ENCODE measurements at places on chromosomes 5 and 9.

DNA sequence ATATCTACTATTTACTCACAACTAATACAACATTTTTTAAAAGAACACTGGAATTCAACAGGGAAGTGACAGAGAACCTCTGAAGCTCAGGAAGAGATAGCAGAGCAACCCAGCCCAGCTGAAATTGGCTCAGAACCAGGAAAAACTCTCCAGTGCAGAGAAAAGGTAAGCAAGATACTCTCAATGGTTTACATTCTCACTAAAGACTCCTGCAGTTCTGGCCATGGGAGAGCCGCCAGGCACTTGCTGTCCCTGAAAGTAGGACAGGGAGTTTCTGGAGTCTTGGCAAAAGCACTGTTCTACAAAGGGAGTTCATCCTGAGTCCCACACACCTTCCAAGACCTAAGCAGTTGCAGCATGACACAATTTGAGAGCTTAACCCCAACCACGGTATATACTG lies 330.8 kb downstream of the TRIM36 start:
- H3K36me3 ChIP-seq = no peaks in the 10 kb centered on the region
- no peaks in the 10 kb centered on the region for H3K4me1 ChIP-seq
- H3K4me3 ChIP-seq = no peak overlapping the region
- DNase-seq = no peak

- no peak overlapping the region for H3K4me3 ChIP-seq
- H3K27ac ChIP-seq = no peak overlapping the region
- no peak for DNase-seq
- no peaks in the 10 kb centered on the region for H3K4me1 ChIP-seq
- peaks cover 70% of the 10 kb centered on the region for H3K27me3 ChIP-seq
These were observed 110.4 kb downstream of the LIFR start for GRCh38 chr5:38446029-38446522.

- no peak overlapping the region for H3K4me3 ChIP-seq
- DNase-seq = no peak
- peaks cover 6% of the 10 kb centered on the region for H3K4me1 ChIP-seq
- no peak overlapping the region for H3K27ac ChIP-seq
- H3K27me3 ChIP-seq = no peaks in the 10 kb centered on the region
These were observed 56.1 kb downstream of the UBAP2 start for GRCh38 chr9:33992632-33993031.

DNA sequence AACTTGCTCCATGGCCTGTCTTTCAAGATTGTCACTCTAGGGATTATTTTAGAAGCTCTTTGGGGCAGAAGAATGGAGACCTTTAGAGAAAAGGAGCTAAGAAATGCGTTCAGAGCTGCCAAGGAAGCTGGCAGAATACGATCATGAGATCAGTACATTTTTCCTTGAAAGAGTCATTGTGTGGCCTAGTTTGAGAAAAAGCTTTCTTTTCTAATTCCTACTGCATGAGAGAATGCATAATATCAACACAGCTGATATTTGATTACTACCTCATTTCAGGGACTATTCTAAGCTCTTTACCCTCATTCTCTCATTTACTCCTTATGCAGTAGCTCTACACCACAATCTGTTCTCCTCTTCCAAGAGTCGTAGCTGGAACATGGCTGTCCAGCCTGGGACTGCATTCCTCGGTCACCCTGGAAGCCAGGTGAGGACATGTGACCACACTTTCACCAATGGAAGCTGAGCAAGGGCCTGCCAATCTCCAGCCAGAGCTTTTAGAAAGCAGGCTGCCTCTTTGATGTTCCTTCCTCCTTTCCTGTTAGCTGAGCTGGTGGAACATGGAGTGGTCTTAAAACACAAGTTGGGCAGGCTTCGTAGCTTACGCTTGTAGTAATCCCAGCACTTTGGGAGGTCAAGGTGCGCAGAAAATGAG lies 99.3 kb upstream of the LHFPL2 start:
- DNase-seq = no peak
- H3K27me3 ChIP-seq = no peaks in the 10 kb centered on the region
- no peak overlapping the region for H3K27ac ChIP-seq
- no peaks in the 10 kb centered on the region for H3K36me3 ChIP-seq
- H3K4me3 ChIP-seq = no peak overlapping the region

DNA sequence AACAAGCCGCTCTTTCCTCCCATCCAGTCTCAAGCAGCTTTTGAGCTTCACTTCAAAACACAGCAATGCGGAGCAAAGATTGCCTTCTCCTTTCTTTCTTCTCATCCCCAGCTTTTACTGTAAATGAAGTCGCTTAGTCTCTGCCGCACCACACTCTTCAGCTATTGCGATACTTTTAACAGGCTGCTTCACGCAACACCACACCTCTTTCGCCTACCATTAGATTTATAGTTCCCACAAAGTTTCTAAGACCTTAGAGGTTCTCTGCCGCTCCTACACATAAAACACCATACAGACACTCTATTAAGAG lies 711 bp downstream of the PGGT1B start:
- no peak for DNase-seq
- H3K4me1 ChIP-seq = peaks cover 53% of the 10 kb centered on the region
- peak overlapping the region; percentile 99 for H3K4me3 ChIP-seq
- H3K36me3 ChIP-seq = peaks cover 27% of the 10 kb centered on the region
- peak overlapping the region; percentile 96 for H3K27ac ChIP-seq

GRCh38 chr9:123063177-123063598 lies 29.7 kb downstream of the GPR21 start:
- DNase-seq = no peak
- no peaks in the 10 kb centered on the region for H3K4me1 ChIP-seq
- no peak overlapping the region for H3K27ac ChIP-seq
- H3K36me3 ChIP-seq = peaks cover 47% of the 10 kb centered on the region

DNA sequence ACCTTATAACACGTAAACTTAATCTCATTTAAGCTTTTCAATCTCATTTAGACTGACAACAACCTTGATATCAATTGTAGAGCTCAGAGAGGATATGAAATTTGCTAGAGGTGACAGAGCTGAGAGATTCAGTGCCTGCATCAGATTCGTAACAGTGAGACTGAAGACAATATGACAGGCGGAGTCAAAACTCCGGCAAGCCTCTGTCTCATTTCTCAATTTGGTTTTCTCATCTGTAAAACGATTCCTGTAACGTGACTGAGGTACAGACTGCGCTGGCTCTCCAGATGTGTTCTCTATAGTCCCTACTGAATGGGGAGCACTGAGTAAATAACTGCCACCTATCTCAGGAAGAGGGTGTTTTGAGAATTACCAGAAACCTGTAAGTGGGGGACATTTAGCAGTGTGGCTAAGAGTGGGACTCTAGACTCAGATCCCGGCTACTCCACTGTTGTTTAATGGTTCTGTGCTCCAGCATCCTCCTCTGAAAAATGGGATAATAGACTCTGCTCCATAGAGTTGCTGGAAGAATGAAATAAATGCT lies 3.0 kb upstream of the MCIDAS start:
- no peak for DNase-seq
- H3K27ac ChIP-seq = no peak overlapping the region
- no peaks in the 10 kb centered on the region for H3K36me3 ChIP-seq
- H3K4me1 ChIP-seq = peaks cover 43% of the 10 kb centered on the region
- no peak overlapping the region for H3K4me3 ChIP-seq
- H3K27me3 ChIP-seq = peaks cover 72% of the 10 kb centered on the region

- no peaks in the 10 kb centered on the region for H3K36me3 ChIP-seq
- no peak overlapping the region for H3K4me3 ChIP-seq
- peaks cover 18% of the 10 kb centered on the region for H3K4me1 ChIP-seq
- no peak overlapping the region for H3K27ac ChIP-seq
- H3K27me3 ChIP-seq = peaks cover 6% of the 10 kb centered on the region
- no peak for DNase-seq
These were observed 64.6 kb downstream of the ENC1 start for GRCh38 chr5:74575741-74576538.

DNA sequence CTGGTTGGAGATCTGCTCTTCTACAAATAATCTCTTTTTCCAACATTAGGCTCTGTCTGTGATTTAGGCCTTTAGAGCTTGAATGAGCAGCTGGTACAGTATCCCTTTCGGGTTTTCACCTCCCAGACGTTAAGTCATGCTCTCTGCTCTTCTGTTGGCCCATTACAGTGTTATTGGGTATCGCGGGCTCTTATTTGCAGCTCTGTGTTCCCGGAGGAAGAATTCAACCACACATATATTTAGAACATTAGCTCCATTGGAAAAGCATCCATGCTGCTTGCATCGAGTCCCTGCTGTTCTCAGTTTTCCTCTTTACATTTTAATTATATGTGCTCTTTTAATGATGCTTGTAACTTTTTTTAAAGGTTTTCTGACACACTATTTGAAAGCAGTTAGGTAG lies 278.0 kb upstream of the ADCY2 start:
- no peaks in the 10 kb centered on the region for H3K27me3 ChIP-seq
- H3K36me3 ChIP-seq = no peaks in the 10 kb centered on the region
- H3K4me1 ChIP-seq = no peaks in the 10 kb centered on the region
- H3K27ac ChIP-seq = no peak overlapping the region
- no peak for DNase-seq

GRCh38 chr5:55450050-55450765 lies 84.6 kb downstream of the PLPP1 start:
- no peaks in the 10 kb centered on the region for H3K27me3 ChIP-seq
- H3K36me3 ChIP-seq = peaks cover 10% of the 10 kb centered on the region
- H3K4me1 ChIP-seq = no peaks in the 10 kb centered on the region

DNA sequence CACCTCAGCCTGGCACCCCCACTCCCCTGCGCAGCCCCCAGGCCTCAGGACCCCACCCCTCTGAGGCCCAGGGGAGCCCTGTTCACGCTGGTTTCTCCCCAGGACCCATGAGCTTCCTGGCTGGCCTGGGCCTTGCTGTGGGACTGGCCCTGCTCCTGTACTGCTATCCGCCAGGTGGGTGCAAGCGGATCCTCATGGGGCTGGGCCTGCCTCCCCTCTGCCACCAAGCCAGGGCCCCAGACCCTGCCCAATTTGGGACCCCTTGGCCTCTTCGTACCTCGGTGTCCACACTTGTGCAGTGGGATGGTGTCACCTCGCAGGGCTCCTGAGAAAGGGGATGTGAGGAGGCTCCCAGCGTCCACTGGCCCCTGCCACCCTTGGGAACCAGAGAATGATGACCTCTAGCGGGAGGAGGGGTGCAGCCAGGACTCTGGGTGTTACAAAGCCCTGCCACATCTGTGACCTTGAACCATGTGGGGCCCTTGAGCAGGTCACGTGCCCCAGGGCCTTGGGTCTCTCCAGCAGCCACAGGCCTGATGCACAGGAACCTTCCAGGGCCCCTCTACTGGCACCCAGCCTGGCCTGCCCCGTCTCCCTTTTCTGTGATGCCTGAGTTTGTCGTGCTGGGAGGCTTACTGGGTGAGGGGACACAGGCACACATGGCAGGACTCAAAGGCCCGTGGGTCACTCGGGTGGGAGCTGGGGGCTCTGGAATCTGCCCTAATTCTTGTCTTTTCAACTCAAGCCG lies 16.3 kb downstream of the CARD19 start:
- H3K36me3 ChIP-seq = peaks cover 13% of the 10 kb centered on the region
- no peak for DNase-seq
- H3K4me1 ChIP-seq = peaks cover 31% of the 10 kb centered on the region
- no peak overlapping the region for H3K4me3 ChIP-seq

DNA sequence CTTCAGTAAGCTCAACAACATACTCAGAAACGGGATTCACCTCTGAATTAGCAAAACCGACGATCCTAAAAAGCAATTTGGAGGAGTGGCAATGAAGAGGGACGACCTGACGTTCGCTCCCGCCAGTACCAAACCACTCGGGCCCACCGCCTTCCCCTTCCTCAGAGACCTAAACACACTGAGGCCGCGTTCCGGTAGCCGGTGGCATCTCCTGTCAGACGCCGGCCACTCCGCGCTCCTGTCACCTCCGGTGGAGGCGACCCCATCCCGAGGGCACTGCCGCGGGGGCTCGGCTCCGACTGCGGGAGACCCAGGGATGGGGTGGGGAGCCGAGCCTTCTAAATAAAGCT lies 617 bp downstream of the PPP6C start:
- H3K4me3 ChIP-seq = peak overlapping the region; percentile 97
- no peak for DNase-seq
- H3K36me3 ChIP-seq = peaks cover 16% of the 10 kb centered on the region
- peak overlapping the region; percentile 91 for H3K27ac ChIP-seq

GRCh38 chr5:157748760-157749461 lies 5.4 kb downstream of the LSM11 start:
- DNase-seq = no peak
- no peak overlapping the region for H3K4me3 ChIP-seq
- no peaks in the 10 kb centered on the region for H3K27me3 ChIP-seq
- no peak overlapping the region for H3K27ac ChIP-seq
- H3K36me3 ChIP-seq = peaks cover 25% of the 10 kb centered on the region
